Endodermal cell (in vitro differentiated cells): ENCODE measurements at places on chromosomes 12 and 14. TPM values are rescaled to one million over a fixed set of nuclear protein-coding genes. Genes with fewer than 3 reads are reported as not detected.

- peak overlapping the region; percentile 8 for H3K4me3 ChIP-seq
- peaks cover 5% of the 10 kb centered on the region for H3K4me1 ChIP-seq
- no peak for DNase-seq
- no peaks in the 10 kb centered on the region for H3K27me3 ChIP-seq
Observed at GRCh38 chr12:1741154-1741949, 50.5 kb downstream of the ADIPOR2 start.

GRCh38 chr12:98208816-98209215, 306.6 kb upstream of the TMPO start:
- H3K27ac ChIP-seq, result no peak overlapping the region
- no peaks in the 10 kb centered on the region for H3K36me3 ChIP-seq
- peaks cover 4% of the 10 kb centered on the region for H3K4me1 ChIP-seq
- H3K4me3 ChIP-seq, result no peak overlapping the region
- H3K27me3 ChIP-seq, result no peaks in the 10 kb centered on the region
- DNase-seq, result no peak

GRCh38 chr12:48882315-48882687, 16.6 kb upstream of the RND1 start:
- DNase-seq, result peak; percentile 84
- no peaks in the 10 kb centered on the region for H3K27me3 ChIP-seq
- H3K4me1 ChIP-seq, result peaks cover 18% of the 10 kb centered on the region
- H3K4me3 ChIP-seq, result peak overlapping the region; percentile 67
- peak overlapping the region; percentile 98 for H3K27ac ChIP-seq

- H3K27me3 ChIP-seq, result no peaks in the 10 kb centered on the region
- no peak for DNase-seq
- H3K4me3 ChIP-seq, result no peak overlapping the region
Observed at GRCh38 chr14:102189874-102190273, 50.2 kb downstream of the WDR20 start.

- H3K4me1 ChIP-seq, result no peaks in the 10 kb centered on the region
- no peaks in the 10 kb centered on the region for H3K27me3 ChIP-seq
- peak overlapping the region; percentile 29 for H3K27ac ChIP-seq
- no peak overlapping the region for H3K4me3 ChIP-seq
Observed at GRCh38 chr14:63891148-63891975, 38.6 kb downstream of the SYNE2 start.

DNA sequence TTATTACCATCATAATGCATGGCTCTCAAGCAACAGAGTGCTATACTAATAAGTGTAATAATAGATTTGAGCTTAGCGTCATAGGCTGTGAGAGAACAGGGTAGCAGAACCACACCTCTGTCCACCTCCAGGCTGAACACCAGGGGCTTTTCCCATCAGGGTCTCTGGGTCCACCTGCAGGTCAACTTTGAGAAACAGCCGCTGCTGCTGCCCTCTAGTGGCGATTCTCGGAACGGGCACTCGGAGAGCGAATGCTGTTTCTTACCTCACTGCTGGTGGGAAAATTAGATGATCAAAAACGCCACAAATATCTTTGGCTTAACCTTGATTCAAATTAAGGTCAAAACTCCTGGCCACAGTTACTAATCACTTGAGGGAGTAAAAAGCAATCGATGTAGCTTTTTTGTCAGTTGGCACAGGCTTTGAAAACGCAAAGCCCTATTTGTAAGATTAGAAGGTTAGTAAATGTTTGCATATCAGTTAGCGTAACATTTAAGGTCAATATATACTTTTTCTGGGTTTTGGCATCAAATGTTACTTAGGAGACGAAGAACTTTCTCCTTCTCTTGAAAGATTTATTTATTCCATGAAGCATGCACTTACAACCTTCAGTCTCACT, 127.9 kb upstream of the TMEM132D start:
- no peak overlapping the region for H3K4me3 ChIP-seq
- H3K27ac ChIP-seq, result no peak overlapping the region
- H3K36me3 ChIP-seq, result no peaks in the 10 kb centered on the region

DNA sequence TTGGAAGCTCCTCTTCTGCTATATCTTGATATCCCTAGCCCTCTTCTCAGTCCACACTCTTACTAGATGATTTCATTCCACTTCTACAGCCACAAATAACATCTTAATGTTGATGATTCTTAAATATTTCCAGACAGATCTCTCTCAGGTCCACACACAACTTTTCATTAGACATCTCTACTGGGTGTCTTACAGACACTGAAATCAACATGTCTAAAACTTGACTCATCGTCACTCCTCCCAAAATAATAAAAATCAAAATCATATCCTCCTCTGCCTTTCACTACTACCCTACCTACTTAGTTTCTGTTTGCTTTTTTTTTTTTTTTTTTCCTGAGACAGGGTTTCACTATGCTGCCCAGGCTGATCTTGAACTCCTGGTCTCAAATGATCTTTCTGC, 11.9 kb downstream of the PRDM4 start:
- peaks cover 84% of the 10 kb centered on the region for H3K36me3 ChIP-seq
- no peaks in the 10 kb centered on the region for H3K4me1 ChIP-seq

GRCh38 chr14:104700747-104701217, 11.4 kb downstream of the INF2 start:
- no peak overlapping the region for H3K27ac ChIP-seq
- peak; percentile 56 for DNase-seq
- H3K4me1 ChIP-seq, result no peaks in the 10 kb centered on the region
- no peaks in the 10 kb centered on the region for H3K27me3 ChIP-seq
- no peak overlapping the region for H3K4me3 ChIP-seq

GRCh38 chr14:90611936-90612335, 204.3 kb downstream of the TTC7B start:
- DNase-seq, result no peak
- H3K36me3 ChIP-seq, result no peaks in the 10 kb centered on the region
- no peak overlapping the region for H3K4me3 ChIP-seq

DNA sequence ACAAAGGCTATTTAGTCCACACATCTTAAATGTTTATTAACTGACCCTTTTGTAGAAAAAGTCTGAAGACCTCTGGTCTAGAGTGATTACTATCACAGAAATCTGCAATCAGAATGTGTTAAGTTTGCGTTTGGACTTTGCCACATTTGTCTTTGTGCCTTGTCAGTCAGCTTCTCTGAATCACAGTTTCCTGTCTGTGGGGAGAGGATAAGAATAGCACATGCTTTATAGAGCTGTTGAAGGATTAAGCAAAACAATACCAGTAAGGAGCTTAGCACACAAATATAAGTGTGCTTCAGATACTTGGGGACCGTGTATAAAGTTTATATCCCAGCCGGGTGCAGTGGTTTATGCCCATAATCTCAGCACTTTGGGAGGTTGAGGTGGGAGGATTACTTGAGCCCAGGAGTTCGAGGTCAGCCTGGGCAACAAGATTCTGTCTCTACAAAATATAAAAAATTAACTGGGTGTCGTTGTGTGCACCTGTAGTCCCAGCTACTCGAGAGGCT, 63.0 kb upstream of the BTG1 start:
- H3K36me3 ChIP-seq, result no peaks in the 10 kb centered on the region
- H3K4me1 ChIP-seq, result no peaks in the 10 kb centered on the region
- H3K27me3 ChIP-seq, result no peaks in the 10 kb centered on the region
- no peak overlapping the region for H3K4me3 ChIP-seq
- no peak overlapping the region for H3K27ac ChIP-seq

- H3K36me3 ChIP-seq, result no peaks in the 10 kb centered on the region
- DNase-seq, result no peak
- H3K4me3 ChIP-seq, result no peak overlapping the region
- no peaks in the 10 kb centered on the region for H3K4me1 ChIP-seq
- H3K27ac ChIP-seq, result no peak overlapping the region
Observed at GRCh38 chr12:48358937-48359513, 8.3 kb upstream of the ZNF641 start.

- no peak overlapping the region for H3K27ac ChIP-seq
- DNase-seq, result no peak
- no peaks in the 10 kb centered on the region for H3K4me1 ChIP-seq
- H3K36me3 ChIP-seq, result no peaks in the 10 kb centered on the region
- no peaks in the 10 kb centered on the region for H3K27me3 ChIP-seq
Observed at GRCh38 chr14:25103271-25103670, 53.3 kb upstream of the STXBP6 start.

Gene SMCO2
- total RNA-seq, result 1.0 TPM in 1 of 2 replicates, not detected in the other

Gene PTGR2
- total RNA-seq, result 21.0 to 22.0 TPM (median 21.5 TPM) in 3 replicates

Gene TMEM52B
- total RNA-seq, result not detected in 2 replicates

Gene NGB
- not detected in 3 replicates for total RNA-seq

Gene SERPINA10
- not detected in 2 replicates for total RNA-seq
